ENCODE measurements at places on chromosomes 6 and 20.

GRCh38 chr20:2045101-2045500 lies 51.2 kb upstream of the PDYN start:
- DNase-seq, result no peak

DNA sequence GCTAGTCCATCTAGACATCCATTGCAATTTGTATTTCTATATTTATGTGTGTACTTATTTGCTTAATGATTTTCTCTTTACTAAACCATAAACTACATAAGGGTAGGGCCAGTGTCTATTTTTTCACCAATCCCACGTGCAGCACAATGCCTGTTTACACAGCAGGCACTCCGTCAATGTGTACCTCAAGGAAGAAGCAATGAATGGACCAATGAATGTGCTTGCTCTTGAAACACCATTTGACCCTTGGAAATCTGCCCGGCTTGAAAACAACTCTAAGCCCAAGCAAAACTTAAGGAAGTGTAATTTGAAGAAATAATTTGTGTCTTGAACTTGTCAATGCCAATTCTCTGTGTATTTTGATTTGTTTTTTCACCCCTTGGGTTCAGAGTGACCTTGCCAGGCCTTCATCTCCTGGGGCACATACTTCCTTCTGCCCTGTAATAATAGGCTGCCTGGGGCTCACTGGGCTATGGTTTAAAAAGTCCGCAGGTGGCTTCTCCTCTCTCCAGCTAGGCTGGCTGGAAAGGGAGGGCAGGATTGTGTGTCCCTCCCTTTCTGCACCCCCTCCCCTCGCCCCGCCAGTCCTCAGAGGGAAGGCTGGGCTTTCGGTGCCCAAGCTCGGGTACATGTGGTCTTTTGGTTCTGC lies 140.8 kb upstream of the ARMC2 start:
- no peak for DNase-seq

DNA sequence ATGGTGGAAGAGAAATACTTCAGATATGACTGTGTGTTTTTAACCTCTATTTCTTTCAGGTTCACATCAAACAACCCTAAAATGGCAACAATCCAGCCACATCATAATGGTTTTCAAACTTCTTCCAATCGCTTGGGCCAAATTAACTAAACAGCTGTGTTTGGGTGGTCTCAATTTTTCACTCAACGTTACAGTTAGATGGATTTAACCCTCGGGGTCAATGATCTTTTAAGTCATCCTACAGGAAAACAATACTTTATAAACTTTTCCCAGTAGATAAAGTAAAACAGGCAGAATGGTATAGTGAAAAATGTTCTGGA lies 60.4 kb downstream of the EPB41L2 start:
- no peak for DNase-seq

DNA sequence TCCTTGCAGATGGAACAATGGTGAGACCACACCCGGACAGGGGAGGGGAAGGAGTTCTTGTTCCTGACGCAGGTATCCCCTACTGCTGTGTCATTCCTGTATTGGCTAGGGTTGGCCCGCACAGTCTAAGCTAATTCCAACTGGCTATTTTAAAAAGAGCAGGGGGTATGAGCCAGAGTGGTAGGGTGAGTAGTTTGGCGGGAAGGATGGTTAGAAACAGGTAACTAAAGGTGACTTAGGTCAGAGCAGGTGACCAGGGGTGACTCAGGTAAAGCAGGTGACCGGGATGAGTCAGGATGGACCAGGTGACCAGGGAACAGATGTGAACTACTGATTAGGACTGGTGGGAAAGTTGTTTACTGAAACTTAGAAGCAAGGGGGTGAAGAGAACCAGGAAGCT lies 58.0 kb downstream of the ZNF292 start:
- DNase-seq, result no peak

DNA sequence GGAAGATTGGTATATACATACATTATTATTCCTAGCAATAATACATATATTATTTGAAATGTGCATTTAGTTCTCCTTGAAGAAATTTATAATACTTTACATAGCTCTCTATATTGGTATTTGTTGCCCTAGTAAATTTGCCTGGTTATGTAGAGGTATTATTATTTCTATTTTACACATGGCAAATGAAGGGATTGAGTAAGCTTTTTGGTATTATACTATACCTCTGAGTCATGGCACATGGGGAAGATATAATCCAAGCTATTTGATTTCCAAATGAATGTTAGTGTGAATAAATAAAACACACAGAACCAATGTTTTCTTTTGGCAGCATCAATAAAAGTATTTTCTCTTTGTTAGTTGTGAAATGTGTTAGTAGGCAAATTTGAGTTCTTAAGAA lies 409.6 kb upstream of the SLC35B3 start:
- DNase-seq, result peak; percentile 20

DNA sequence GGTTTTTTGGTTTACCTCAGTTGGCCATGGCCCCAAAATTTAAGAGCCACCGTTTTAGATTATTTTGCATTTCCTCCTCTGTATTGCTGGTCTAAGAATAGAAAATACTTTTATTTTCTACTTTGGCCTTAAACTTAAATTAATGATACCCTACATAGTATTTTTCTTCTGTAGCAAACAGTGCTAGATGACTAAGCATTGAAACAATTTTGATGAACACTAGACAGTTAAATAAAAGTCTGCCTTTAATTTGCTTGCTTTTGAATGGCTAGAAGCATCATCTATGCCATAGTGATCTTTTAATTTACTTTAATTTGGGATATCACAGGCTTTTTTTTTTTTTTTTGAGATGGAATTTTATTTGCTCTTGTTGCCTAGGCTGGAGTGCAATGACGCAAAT lies 106.4 kb downstream of the CD109 start:
- no peak for DNase-seq

DNA sequence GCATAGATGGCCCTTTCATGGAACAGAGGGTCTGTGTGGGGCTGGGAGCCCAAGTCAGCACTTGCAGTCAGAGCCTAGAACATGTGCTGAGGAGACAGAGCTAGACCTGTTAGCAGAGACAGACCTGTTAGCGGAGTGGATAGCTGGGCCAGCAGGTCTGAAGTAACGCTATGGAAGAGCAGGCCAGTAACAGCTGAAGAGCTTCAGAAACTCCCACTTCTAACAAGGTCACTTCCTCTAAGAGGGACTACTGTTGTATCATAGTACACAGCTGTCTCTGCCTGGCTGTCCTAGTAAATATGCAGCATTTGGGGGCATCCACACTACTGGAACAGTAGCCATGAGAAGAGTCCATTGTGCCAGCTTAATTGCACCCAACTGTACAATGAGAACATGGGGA lies 41.2 kb upstream of the POLR1H start:
- DNase-seq, result no peak

DNA sequence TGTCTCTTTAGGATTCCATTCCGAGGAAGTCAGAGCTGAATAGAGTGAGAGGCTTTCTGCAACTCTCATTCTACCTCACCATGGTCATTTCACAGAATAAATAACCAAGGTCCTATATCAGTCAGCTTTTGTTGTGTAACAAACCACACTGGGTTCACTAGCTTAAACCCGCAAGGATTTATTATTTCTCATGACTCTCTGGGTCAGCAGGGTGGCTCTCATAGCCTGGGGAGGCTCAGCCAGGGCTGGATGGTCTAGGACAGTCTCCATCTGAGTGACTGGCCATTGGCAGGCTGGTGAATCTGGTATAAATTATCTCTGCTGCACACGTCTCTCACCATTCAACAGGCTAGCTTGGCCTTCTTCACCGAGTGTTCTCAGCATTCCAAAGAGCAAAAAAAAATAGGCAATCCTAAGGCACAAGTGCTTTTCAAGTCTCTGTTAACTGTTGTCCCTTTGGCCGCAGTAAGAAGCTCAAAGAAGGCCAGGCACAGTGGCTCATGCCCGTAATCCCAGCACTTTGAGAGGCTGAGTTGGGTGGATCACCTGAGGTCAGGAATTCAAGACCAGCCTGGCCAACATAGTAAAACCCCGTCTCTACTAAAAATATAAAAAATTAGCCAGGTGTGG lies 39.7 kb downstream of the ISM1 start:
- DNase-seq, result no peak

DNA sequence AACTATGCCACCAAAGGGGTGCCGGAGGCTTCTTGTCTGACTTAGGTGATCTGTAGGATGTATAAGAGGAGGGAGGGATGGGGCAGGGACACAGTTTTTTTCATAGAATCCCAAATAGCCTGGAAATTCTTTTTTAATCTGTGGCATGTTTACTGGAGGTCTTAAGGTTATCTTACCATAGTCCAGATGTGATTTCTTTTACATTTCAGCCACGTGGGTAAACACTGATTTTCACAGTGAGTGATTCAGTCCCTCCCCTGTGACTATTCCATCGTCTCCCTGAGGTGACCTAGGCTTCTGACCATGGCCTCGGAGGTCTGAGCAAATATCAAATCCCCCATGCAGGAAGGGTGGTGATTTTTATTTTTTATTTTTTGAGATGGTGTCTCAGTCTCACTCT lies 67.7 kb downstream of the AKAP12 start:
- DNase-seq, result no peak

GRCh38 chr6:95572098-95572497 lies 5.2 kb upstream of the MANEA start:
- DNase-seq, result no peak

- peak; percentile 36 for DNase-seq
Measured at GRCh38 chr20:32439132-32439829, 81.2 kb downstream of the ASXL1 start.

DNA sequence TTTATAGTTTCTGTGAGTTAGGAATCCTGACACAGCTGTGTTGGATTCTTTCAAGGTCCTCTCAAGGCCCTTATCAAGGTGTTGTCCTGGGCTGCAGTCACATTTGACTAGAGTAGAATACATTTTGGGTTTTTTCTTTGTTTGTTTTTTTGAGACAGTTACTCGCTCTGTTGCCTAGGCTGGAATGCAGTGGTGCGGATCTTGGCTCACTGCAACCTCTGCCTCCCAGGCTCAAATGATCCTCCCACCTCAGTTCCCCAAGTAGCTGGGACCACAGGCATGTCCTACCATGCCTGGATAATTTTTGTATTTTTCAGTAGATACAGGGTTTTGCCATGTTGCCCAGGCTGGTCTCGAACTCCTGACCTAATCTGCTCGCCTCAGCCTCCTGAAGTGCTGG lies 15.7 kb downstream of the NFYA start:
- no peak for DNase-seq

GRCh38 chr6:56902641-56903464 lies 52.1 kb upstream of the BEND6 start:
- DNase-seq, result no peak

DNA sequence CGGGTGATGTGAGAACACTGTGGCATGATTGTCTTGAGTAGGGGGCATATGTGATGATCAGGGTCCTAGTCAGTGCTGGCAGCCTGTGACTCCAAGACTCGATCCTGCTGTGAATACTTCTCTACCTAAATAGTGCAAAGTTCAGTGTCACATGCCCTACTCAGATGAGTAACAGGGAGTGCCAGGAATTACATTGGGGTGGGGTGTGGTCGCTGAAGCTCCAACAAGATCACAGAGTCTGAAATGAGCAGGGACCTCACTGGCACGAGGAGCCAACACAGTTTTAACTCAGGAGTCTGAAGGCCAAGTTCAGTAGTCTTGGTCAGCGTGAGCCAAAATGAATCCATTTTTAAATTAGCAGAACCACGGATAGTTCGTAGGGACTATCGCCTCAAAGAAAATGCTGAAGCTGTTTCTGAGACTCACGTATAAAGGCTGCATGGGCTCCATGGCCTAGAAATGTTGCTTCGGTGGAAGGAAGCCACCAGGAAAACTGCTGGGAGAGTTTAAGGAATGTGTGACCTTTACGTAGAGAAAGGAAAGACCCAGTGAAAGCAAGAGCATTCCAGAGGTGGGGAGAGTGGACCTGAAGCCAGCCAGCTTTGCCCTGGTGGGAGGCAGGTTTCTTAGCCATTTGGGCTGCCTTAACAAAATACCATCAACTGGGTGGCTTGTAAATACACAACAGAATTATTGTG lies 72.2 kb downstream of the RPP40 start:
- DNase-seq, result no peak

- no peak for DNase-seq
Measured at GRCh38 chr20:46220455-46221207, 87.7 kb downstream of the CDH22 start.

DNA sequence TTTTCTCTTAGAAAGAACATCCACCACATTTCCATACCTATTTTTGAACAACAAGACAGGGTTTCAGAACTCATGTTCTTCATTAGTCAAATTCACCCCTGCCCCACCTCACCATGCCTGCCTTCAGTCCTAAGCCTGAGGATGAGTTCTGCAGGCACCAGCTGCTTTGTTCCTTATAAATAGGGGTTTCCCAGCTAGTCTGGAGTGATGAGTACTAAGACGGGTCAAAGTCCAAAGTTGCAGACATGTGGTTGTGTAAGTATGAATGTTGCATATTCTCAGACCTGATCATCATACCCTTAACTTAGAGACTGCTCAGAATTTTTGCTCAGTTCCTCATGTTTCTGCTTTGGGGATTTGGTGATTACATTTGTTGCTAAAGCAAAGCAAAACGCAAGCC lies 257.7 kb upstream of the CDYL start:
- DNase-seq, result no peak

DNA sequence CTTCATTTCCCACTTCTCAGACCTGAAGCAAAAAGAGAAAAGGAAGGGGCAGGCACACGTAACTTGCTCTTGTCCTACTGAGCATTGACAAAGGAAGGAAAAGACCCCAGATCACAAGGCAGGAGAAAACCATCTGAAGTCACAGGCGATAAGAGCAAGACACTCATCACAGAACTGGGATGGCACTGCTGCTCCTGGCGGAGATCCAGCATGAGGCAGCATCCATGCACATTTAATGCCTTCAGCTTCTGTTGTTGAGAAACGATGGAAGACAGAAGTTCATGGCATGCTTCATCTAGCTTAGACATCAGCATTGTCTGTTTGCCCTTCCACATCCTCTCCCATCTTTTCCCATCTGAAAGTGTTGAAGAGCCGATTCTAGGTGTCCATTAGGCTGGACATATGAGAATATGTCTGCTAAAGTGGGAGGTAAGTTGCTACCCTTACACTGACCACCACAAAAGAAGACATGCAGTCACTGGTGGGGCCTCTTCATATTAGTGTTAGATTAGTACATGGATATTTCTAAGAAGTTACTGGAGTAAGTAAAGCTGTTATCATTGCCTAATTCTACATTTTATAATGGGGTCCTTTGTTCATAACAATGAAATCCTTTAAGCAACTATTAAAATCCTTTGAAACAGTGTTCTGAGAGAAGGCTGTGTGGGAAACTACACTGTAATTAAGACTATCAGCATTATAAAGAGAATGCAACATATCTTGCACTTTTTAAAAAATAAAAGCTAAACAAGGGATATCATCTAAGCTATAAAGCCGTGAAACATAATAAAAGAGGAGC lies 618.5 kb downstream of the C6orf118 start:
- DNase-seq, result no peak

- no peak for DNase-seq
Measured at GRCh38 chr20:33853507-33853813, 42.3 kb downstream of the CHMP4B start.

DNA sequence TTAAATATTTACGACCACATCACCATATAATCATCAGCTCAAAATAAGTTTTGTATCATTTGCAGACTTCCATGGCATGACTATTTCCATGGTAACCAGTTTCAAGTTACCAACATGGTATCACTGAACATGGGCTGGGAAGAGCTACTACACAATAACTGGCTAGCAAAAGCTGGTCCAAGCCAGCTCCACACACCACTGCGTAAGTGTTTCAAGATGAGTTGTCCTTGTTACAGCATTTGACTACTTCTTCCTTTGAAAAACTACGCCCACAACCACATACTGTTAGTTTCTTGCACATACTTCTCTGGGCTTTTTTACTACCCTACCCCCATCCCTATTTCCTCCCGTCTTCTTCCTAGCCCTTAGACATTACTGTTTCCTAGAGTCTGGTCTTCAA lies 8.5 kb downstream of the CD164 start:
- DNase-seq, result no peak

GRCh38 chr6:46219661-46220060 lies 48.9 kb upstream of the ENPP5 start:
- DNase-seq, result no peak

All from HS-5 (cell line).